Colonic mucosa (tissue), 4 donors: ENCODE measurements at places on chromosomes 11 and 22. TPM values are rescaled to one million over a fixed set of nuclear protein-coding genes. Genes with fewer than 3 reads are reported as not detected.
A peak's percentile ranks its signal among the peaks of the same experiment; 100 is the strongest.

Gene PRODH
- 11.1 TPM for total RNA-seq

Gene PRG3
- total RNA-seq, result not detected

Gene GP1BB
- total RNA-seq, result 1.1 TPM

GRCh38 chr11:78654071-78654470, 79.4 kb upstream of the NARS2 start:
- no peaks in the 10 kb centered on the region for H3K27me3 ChIP-seq
- H3K4me3 ChIP-seq, result no peak overlapping the region
- H3K4me1 ChIP-seq, result no peaks in the 10 kb centered on the region
- DNase-seq, result no peak
- no peaks in the 10 kb centered on the region for H3K36me3 ChIP-seq
- H3K27ac ChIP-seq, result no peak overlapping the region

DNA sequence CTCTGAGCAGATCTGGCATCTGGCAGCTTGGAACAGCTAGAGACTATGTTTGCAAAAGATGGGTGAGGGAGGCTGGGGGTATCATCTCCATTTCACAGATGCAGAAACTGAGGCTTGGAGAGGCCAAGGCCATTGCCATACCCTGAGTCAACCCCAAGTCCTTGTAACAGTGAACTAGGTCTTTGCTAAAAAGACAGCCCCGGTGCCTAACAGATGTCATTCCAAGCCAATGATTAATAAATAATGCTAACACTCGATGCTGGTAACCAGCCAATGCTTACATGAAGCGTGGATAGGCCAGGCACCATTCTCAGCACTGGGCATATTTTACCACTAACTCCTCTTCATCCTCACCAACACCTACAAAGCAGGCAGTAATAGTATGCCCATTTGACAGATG, 164.0 kb downstream of the MN1 start:
- no peaks in the 10 kb centered on the region for H3K36me3 ChIP-seq
- no peak overlapping the region for H3K27ac ChIP-seq
- no peaks in the 10 kb centered on the region for H3K4me1 ChIP-seq

DNA sequence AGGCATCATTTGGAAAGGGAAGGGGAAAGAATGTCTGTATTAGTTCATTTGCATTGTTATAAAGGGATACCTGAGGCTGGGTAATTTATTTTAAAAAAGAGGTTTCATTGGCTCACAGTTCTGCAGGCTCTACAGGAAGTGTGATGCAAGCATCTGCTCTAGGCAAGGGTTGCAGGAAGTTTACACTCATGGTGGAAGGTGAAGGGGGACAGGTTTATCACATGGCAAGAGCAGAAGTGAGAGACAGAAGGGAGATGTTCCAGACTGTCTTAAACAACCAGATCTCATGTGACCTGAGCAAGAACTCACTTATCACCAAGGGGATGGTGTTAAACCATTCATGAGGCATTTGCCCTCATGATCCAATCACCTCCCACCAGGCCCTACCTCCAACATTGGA, 90.6 kb downstream of the CCDC83 start:
- no peak overlapping the region for H3K4me3 ChIP-seq
- no peak overlapping the region for H3K27ac ChIP-seq
- no peaks in the 10 kb centered on the region for H3K36me3 ChIP-seq

DNA sequence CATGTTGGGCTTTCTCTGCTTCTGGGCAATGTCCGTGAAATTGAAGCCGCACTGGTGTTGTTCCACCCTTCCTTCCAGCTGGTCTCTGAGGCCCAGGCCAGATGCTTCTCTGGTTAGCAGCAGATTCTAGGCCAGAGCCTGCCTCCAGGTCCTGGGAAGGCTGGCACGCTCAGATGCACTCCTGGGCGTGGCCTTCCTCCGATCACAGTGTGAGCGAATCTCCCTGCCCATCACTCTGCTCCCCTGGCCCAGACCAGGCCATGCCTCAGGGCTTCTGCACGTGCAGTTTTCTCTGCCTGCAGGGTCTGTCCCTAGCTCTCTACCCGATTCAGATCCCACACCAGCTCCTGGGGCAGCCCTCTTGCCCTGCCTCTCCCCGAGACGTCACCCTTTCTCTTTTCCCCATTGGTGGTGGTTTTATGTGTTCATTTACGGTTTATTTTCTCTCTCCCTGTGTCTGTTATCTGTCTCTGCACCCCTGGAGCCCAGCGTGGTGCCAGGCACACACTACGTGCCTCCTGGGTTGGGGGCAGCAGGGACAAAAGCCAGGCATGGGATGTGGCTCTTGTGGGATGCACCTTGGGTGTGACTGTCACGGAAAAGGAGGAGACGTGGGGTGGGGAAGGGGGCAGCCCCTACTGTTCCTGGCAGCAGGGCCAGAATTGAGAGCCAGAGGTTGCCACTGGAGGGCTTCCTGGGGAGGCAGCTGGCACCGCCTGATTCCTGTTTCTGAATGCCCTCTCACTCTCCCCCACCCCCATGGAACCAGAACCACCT, 66.0 kb downstream of the KCNQ1 start:
- H3K27ac ChIP-seq, result no peak overlapping the region
- H3K4me3 ChIP-seq, result no peak overlapping the region
- no peaks in the 10 kb centered on the region for H3K36me3 ChIP-seq
- DNase-seq, result no peak
- H3K27me3 ChIP-seq, result no peaks in the 10 kb centered on the region

DNA sequence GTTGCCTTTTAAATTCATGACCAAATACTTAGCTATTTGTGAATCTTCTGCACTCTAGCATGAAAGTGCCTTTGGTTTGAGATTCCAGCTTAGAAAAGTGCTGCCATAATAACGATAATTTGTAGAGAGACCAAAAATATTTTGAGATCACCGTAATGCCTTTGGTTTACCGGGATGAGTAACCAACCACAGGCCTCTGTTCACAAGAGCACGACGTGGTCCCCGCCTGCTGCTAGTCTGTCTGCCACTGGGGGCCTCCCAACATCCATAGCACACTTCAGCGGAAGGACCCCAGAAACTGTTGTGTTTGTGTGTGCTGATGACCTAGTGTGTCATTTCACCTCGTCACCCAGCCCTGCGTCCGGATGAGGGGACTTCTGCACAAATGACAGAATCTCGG, 67.0 kb upstream of the RASSF10 start:
- H3K27ac ChIP-seq, result no peak overlapping the region
- H3K36me3 ChIP-seq, result no peaks in the 10 kb centered on the region
- no peak overlapping the region for H3K4me3 ChIP-seq
- H3K27me3 ChIP-seq, result no peaks in the 10 kb centered on the region
- no peak for DNase-seq

GRCh38 chr11:1883346-1884302, 8.1 kb downstream of the PRR33 start:
- no peak overlapping the region for H3K4me3 ChIP-seq
- no peaks in the 10 kb centered on the region for H3K27me3 ChIP-seq
- DNase-seq, result no peak
- H3K36me3 ChIP-seq, result no peaks in the 10 kb centered on the region

- H3K27me3 ChIP-seq, result no peaks in the 10 kb centered on the region
- DNase-seq, result peak; percentile 50
- H3K4me1 ChIP-seq, result no peaks in the 10 kb centered on the region
- H3K4me3 ChIP-seq, result no peak overlapping the region
Observed at GRCh38 chr22:16917144-16918003, 90.6 kb downstream of the GAB4 start.

DNA sequence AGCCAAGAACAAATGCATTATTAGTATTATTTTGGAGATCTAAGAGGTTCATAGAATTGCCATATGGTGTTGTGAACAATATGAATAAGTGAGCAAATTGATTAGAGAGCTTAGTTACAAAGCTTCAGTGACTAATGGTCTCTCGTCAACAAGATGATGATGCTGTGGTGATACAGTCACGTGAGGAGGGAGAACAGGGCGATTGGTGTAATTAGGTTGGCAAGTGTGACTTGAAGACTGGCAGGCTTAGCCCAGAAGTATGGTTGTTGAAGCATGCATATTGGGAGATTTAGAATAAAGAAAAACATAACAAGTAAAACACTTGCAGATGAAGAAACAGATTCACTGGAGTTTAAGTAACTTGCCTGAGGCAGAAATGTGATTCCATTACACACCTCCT, 100.6 kb upstream of the SORL1-AS1 start:
- no peaks in the 10 kb centered on the region for H3K4me1 ChIP-seq
- peaks cover 3% of the 10 kb centered on the region for H3K36me3 ChIP-seq
- peak overlapping the region; percentile 44 for H3K27ac ChIP-seq
- H3K27me3 ChIP-seq, result no peaks in the 10 kb centered on the region
- DNase-seq, result no peak

- no peaks in the 10 kb centered on the region for H3K4me1 ChIP-seq
- H3K4me3 ChIP-seq, result no peak overlapping the region
- H3K27ac ChIP-seq, result no peak overlapping the region
- H3K27me3 ChIP-seq, result no peaks in the 10 kb centered on the region
Observed at GRCh38 chr11:69238573-69239351, 55.2 kb upstream of the MYEOV start.

DNA sequence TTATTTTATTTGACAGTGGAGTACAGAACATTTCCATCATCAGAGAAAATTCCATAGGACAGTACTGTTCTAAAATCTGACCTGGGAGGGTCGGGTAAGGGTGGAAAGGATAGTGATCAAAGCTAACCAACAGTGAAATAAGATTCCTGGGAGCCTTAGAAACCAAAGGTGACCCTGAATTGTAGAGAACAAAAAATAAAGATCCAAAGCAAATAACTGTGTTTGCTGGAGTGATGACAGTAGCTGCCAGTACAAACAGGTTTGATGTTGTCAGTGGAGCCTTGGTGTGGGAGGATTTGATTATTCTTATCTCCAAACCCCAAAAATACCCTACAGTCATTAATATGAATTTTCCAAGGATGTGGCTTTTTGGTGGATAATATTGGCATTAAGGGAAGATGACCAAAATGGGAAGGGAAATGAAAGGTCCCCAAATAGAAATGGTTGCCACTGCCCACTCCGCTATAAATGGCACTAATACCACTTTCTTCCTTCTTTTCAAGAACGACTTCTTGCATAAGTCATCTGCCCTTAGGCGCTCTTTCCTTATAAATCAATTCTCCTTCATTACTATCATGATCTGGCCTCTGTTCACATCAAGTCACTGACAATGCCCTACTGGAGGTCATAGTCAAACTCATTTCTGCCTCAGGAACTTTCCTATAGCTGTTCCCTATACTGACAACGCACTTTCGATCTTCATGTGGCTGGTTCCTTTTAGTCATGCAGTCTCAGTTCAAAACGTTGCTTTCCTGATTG, 44.4 kb downstream of the EHF start:
- H3K4me3 ChIP-seq, result no peak overlapping the region
- H3K27me3 ChIP-seq, result no peaks in the 10 kb centered on the region
- no peak for DNase-seq
- H3K27ac ChIP-seq, result no peak overlapping the region

DNA sequence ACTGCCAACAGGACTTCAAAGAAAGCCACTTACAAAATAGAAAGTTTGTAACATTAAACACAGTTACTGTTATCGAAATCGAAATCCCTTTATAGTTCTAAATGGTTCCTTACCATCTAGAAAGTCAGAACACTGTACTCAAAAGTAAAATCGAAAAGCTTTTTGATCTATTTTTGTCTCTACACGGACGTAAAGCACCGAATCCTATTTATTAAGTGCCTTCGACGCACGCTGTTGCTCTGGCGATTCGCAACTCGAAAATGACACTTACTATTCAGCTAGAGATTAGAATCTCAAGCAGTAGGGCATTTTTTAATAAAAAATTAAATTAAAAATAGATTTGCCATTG, 78.3 kb downstream of the LARGE1 start:
- no peak overlapping the region for H3K4me3 ChIP-seq
- H3K4me1 ChIP-seq, result no peaks in the 10 kb centered on the region
- no peak overlapping the region for H3K27ac ChIP-seq
